ENCODE measurements at places on chromosomes 3 and 15. TPM values are rescaled to one million over a fixed set of nuclear protein-coding genes. Genes with fewer than 3 reads are reported as not detected.

Gene ITIH3
- total RNA-seq = 0.15 TPM

Gene CKMT1B
- total RNA-seq = 3.4 TPM

Gene LARP6
- total RNA-seq = 46.3 TPM

Gene PP2D1
- not detected for total RNA-seq

Gene LSMEM2
- not detected for total RNA-seq

Gene MKRN3
- total RNA-seq = 2.0 TPM

Gene ANKRD63
- 0.40 TPM for total RNA-seq

Gene CCDC39
- total RNA-seq = not detected

Gene SLC2A2
- total RNA-seq = not detected

Gene SEMA3F
- 20.9 TPM for total RNA-seq

Gene PARP15
- not detected for total RNA-seq
